Pancreas (tissue), 10 donors: ENCODE measurements at places on chromosomes 1 and 21.

GRCh38 chr1:236176337-236177336, 34.3 kb downstream of the GPR137B start:
- DNase-seq = no peak
- H3K4me3 ChIP-seq = no peak overlapping the region
- H3K27ac ChIP-seq = peak overlapping the region; percentile 22
- no peaks in the 10 kb centered on the region for H3K4me1 ChIP-seq

DNA sequence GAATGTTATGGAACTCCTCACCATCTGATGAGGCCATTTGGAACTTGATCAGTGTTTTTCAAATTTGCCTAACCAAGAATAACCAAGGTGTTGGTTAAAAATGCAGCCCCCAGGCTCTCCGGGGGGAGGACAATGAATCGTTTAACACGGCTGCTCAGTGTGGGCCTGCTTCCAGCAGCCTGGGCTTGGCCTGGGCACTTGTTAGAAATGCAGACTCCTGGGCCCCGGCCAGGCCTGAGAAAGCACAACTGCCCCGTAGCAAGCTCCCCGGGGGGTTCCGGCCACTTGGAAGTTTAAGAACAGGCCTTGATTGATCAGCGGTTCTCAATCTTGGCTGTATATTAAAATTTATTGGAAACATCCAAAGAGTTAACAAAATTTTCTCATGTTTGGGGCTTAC, 22.8 kb upstream of the C2CD2 start:
- H3K4me1 ChIP-seq = no peaks in the 10 kb centered on the region
- no peaks in the 10 kb centered on the region for H3K36me3 ChIP-seq
- DNase-seq = no peak
- no peaks in the 10 kb centered on the region for H3K27me3 ChIP-seq

GRCh38 chr1:197130677-197131304, 15.7 kb downstream of the ASPM start:
- no peaks in the 10 kb centered on the region for H3K27me3 ChIP-seq
- H3K27ac ChIP-seq = no peak overlapping the region
- no peaks in the 10 kb centered on the region for H3K4me1 ChIP-seq
- no peak overlapping the region for H3K4me3 ChIP-seq
- no peak for DNase-seq

DNA sequence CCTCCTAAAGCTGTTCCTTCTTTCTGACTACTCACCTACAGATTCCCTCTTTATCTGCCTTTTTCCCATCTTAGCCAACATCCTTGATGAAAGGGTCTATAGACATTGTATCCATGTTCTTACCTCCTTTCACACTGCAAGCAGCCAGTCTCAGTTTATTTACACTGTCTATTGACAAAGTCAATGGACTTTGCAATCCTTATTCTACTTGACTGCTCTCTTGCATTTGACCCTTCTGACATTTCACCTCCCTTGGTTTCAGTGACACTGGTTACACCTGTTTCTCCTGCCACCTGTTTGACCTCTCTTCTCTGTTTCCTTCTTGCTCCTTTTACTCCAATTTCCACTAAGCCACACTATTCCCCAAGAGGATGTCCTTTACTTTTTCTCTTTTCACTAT, 224.0 kb upstream of the SNX7 start:
- H3K36me3 ChIP-seq = no peaks in the 10 kb centered on the region
- DNase-seq = no peak
- no peak overlapping the region for H3K27ac ChIP-seq
- H3K27me3 ChIP-seq = peaks cover 4% of the 10 kb centered on the region

- no peaks in the 10 kb centered on the region for H3K36me3 ChIP-seq
- H3K27ac ChIP-seq = peak overlapping the region; percentile 48
- H3K27me3 ChIP-seq = no peaks in the 10 kb centered on the region
- peak; percentile 25 for DNase-seq
Observed at GRCh38 chr1:17091252-17091651, 28.0 kb downstream of the PADI2 start.

- H3K36me3 ChIP-seq = no peaks in the 10 kb centered on the region
- H3K27ac ChIP-seq = peak overlapping the region; percentile 71
- no peak overlapping the region for H3K4me3 ChIP-seq
- H3K4me1 ChIP-seq = no peaks in the 10 kb centered on the region
Observed at GRCh38 chr1:95086949-95087533, 14.3 kb upstream of the ALG14 start.

DNA sequence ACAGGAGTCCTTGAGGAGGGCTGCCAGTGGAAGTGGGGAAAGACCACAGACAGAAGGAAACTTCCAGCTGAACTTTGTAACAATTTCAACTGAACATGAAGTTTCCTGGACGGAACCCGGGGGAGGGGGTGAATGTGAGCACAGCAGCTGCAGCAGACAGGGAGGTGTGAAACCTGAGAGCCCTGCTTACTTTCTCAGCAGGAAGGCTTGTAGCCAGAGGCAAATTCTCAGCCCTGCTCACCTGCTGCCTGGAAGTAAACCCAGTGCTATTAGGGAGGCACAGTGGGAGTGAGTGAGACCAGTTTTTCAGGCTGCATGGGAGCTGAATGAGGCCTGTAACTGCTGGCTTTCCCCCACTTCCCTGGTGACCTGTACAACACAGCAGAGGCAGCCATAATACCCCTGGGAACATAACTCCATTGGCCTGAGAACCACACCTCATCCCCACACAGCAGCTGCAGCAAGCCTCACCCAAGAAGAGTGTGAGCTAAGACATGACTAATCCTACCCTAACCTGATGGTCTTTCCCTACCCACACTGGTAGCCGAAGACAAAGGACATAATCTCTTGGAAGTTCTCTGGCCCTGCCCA, 9.6 kb upstream of the SPRR2F start:
- peak; percentile 91 for DNase-seq
- peak overlapping the region; percentile 89 for H3K27ac ChIP-seq
- H3K4me3 ChIP-seq = no peak overlapping the region
- H3K4me1 ChIP-seq = peaks cover 8% of the 10 kb centered on the region
- no peaks in the 10 kb centered on the region for H3K27me3 ChIP-seq

GRCh38 chr1:183808296-183809027, 3.5 kb downstream of the RGL1 start:
- no peak overlapping the region for H3K4me3 ChIP-seq
- H3K27me3 ChIP-seq = no peaks in the 10 kb centered on the region
- no peaks in the 10 kb centered on the region for H3K4me1 ChIP-seq
- no peaks in the 10 kb centered on the region for H3K36me3 ChIP-seq

DNA sequence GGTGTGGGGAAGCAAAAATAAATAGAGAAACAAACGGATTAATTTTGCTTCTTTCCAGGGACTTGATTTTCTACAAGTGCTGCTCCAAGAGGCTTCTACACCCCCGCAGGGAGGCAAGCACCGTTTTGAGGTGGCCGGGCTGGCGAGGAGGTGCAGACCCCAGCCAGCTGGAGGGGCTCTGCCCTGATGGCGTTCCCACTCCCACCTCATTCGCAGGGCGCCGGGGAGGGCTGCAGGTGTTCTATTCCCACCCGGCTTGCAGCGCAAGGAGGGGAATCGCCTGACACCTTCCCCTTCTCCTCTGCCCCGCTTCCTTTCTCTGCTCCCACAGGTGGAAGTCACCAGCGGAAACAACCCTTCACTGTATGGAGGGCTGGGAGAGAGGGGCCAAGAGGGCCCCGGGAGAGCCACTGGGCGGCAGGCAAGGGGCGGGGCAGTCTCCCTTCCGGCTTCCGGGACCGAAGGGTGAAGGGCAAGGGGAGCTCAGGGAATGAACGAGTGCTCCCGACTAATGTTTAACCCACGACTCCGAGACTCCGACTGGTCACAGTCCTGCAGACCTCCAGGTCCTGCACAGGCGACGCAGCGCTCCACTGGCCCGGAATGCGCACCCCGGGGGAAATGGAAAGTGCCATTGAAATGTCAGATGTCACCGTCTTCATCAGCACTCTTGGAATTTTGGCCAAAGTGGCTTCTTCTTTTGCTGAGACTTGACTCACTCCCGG, 29.1 kb downstream of the TEX35 start:
- peak; percentile 71 for DNase-seq
- H3K27me3 ChIP-seq = no peaks in the 10 kb centered on the region
- H3K36me3 ChIP-seq = no peaks in the 10 kb centered on the region
- no peaks in the 10 kb centered on the region for H3K4me1 ChIP-seq
- peak overlapping the region; percentile 60 for H3K4me3 ChIP-seq

DNA sequence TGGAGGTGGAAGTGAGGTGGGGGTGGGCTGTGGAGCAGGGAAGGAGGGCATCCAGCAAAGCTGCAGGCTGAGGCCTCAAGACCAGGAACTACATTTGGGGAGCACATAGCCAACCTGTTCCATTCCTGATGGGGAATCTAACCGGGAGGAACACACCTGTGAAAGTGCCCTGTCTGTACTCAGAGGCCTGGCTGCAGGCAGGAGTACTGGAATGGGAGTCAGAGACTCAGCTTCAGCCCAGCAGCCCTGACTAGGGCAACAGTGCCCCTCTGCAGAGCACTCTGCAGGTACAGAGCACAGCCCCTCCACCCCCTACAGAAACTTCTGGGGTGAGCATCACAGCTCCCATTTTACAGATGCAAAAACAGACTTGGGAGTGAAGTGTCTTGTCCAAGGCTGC, 126.4 kb downstream of the DMRTB1 start:
- DNase-seq = peak; percentile 0
- H3K4me3 ChIP-seq = no peak overlapping the region
- no peaks in the 10 kb centered on the region for H3K27me3 ChIP-seq
- no peaks in the 10 kb centered on the region for H3K4me1 ChIP-seq

- DNase-seq = peak; percentile 27
- no peaks in the 10 kb centered on the region for H3K27me3 ChIP-seq
- no peak overlapping the region for H3K27ac ChIP-seq
- no peaks in the 10 kb centered on the region for H3K36me3 ChIP-seq
- peaks cover 8% of the 10 kb centered on the region for H3K4me1 ChIP-seq
Observed at GRCh38 chr1:16026723-16027484, 5.1 kb downstream of the CLCNKA start.

DNA sequence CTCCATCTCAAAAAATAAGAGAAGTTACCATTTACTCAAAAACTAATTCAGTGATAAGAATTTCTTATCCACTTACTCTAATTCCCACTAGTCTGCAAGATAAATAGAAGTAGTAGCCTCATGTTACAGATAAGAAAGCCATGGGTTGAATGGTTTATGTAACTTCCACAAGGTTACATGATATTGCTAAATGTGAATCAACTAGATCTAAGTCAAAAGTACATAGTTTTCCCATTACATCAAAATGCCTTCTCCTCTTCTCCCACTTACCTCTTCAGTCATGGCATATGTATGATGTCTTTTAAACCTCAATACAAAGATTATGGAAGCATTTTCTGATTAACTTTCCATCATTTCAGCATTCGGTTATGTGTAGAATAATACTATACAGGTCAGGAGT, 108.5 kb downstream of the ASH1L start:
- no peaks in the 10 kb centered on the region for H3K36me3 ChIP-seq
- H3K27me3 ChIP-seq = no peaks in the 10 kb centered on the region
- no peak for DNase-seq

GRCh38 chr1:234756066-234756774, 146.2 kb upstream of the IRF2BP2 start:
- peaks cover 11% of the 10 kb centered on the region for H3K4me1 ChIP-seq
- no peaks in the 10 kb centered on the region for H3K36me3 ChIP-seq
- no peak overlapping the region for H3K27ac ChIP-seq
- no peak for DNase-seq
- no peaks in the 10 kb centered on the region for H3K27me3 ChIP-seq
- no peak overlapping the region for H3K4me3 ChIP-seq

DNA sequence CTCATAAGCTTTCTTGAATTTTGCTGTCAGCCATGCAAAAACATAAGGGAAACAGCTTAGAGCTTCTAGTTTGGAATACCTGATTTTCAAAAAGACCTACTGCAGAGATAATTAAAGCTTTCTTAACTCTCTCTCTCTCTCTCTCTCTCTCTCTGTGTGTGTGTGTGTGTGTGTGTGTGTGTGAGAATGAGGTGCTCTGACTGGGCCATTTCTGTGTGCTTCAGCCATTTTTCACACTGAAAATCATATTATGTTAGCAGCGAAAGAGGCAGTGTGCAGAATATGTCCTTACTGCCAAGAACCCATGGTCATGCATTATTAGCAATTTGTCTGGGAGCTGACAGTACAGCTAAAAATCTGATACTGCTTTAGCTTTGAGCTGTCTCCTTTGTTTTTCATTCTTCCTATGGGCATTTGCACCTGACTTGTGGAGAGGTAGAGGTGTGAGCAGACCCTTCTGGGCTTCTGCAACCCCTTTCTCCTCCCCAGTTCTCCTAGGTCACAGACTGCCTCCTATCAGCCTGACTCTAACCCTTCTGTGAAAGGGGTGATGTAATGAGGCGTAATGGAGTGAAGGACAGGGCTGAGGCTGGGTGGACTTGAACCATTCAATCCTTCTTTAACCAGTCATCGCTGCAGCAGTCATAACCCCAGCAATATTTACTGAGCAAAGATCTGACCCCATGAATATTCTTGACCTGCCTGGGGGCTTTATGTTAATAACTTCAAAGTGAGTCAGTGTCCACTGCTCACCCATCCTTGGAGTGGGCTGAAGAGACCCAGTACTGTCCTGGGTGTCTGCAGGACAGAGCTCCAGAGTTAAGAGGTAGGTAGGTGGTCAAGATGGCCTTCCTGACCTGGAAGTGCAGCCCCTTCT, 61.2 kb downstream of the SYT6 start:
- H3K27ac ChIP-seq = no peak overlapping the region
- DNase-seq = no peak
- H3K4me3 ChIP-seq = no peak overlapping the region
- H3K36me3 ChIP-seq = no peaks in the 10 kb centered on the region
- no peaks in the 10 kb centered on the region for H3K4me1 ChIP-seq
